ENCODE measurements at places on chromosomes 1 and 21.
A peak's percentile ranks its signal among the peaks of the same experiment; 100 is the strongest.

GRCh38 chr1:171966426-171967220 lies 125.3 kb downstream of the DNM3 start:
- DNase-seq: no peak

GRCh38 chr1:2382621-2383361 lies 8.6 kb downstream of the MORN1 start:
- no peak for DNase-seq

- DNase-seq: no peak
Observed at GRCh38 chr21:37226041-37226920, 40.9 kb downstream of the VPS26C start.

GRCh38 chr1:117654493-117655219 lies 48.8 kb downstream of the TENT5C start:
- no peak for DNase-seq

DNA sequence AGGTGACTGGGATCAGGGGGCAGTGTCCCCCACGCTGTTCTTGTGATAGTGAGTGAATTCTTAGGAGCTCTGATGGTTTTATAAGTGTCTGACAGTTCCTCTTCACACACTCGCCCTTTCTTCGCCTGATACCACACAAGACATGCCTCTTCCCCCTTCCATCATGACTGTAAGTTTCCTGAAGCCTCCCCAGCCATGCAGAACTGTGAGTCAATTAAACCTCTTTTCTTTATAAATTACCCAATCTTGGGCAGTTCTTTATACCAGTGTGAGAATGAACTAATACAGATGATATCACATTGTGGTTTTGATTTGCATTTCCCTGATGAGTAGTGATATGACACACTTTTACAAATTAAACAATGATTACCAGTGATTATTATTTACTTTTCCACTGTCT lies 229.9 kb downstream of the AKT3 start:
- DNase-seq: no peak

DNA sequence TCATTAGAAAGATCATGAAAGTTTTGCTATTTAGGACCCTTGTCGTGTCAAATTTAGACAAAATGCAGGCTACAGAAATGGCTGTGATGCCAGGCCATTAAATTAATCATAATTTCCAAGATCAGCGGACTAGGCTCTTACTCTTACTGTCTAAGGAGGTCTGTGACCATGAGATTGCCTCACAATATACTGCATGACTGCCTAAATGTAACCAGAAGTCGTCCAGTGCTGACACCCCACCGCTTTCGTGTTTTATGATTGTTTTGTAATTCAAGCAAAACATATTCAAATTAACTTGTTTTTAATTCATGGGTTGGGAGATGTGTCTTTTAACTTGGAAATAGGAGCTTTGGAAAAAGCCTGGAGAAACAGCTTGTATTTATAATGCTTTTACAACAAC lies 947.5 kb downstream of the BRINP3 start:
- no peak for DNase-seq

GRCh38 chr1:155120253-155120652 lies 7.4 kb upstream of the EFNA1 start:
- DNase-seq: no peak

GRCh38 chr1:212760126-212760823 lies 31.3 kb downstream of the NSL1 start:
- DNase-seq: peak; percentile 56

- no peak for DNase-seq
Observed at GRCh38 chr1:170765712-170766330, 101.9 kb downstream of the PRRX1 start.

- no peak for DNase-seq
Observed at GRCh38 chr1:53462769-53463501, 3.7 kb downstream of the DMRTB1 start.

DNA sequence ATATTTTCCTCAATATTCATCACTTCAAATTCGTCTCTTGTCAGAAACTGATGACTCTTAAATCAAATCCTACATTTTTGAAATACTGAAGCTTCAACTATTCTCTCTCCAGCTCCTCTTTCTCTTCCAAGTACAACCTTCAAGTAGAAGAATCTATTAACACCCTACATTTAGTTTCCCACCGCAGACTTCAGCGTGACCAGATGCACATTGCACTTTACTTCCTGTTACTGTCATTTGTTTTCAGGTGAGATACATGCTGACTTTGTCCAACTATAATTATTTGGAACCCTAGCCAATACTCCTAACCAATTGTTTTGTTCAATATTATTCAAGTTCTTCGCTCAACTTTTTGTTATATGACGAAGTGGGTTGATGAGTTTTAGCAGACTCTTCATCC lies 116.0 kb downstream of the MRPL39 start:
- no peak for DNase-seq

GRCh38 chr21:17514124-17514845 lies 1.4 kb downstream of the CXADR start:
- DNase-seq: no peak

All from activated CD4-positive, alpha-beta T cell treated with anti-CD3 and anti-CD28 coated beads for 24 hours (primary cell).